ENCODE measurements at places on chromosomes 13 and 19.
A peak's percentile ranks its signal among the peaks of the same experiment; 100 is the strongest.

DNA sequence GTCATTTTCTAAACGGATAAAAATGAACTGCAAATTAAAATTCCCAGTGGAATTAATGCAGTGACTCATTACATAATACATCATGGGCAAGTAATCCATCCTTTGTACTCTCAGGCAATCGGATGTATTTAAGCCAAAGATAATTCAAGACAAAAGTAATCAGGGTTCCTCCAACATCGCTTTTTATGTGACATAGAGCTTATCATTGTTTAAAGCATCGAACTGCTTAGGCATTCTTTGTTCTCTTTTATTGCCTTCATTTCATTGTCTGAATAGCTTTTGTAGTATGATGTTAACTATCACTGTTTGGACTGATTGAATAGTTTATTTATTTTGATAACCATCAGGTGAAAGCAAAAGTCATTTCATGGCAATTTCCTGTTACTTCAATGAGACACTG lies 209.4 kb downstream of the ITGBL1 start:
- no peak for DNase-seq

DNA sequence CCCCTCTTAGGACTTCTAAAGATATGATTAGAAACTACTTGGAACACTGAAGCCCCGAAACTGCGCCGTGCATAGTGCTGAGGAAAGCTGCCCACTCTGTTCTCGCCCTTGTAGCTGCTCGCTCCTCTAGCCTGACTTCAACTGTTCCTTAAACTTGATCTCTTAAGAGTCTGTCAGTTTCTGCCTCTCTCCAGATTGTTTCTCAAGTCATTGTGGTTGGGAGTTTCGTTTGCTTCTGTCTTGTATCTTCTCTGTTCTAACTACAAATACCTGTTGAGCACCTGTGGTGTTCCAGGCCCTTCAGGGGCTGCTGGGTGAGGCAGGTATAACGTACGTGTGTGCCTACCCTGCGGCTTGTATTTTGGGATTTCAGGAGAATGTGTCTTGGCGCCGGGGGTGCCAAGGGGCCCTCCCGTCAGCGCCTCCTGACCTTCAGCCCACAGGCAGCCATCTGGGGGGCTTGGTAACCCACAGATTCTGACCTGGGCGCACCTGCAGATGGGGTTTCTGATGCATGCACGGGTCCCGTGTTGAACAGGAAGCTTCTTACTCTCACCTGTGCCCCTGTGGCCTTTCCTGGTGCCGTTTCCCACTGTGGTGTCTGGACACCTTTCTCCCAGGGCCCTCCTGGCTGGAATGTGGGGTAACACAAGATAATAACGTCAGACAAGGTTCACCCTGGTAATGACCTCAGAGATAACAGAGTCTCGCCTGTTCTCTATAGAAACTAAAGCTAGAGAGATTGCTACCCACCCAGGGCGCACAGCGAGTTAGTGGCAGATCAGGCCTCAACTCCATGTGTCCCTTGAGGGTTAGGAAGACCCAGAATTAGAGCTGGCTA lies 17.2 kb upstream of the DCUN1D2 start:
- DNase-seq, result no peak

- peak; percentile 87 for DNase-seq
Observed at GRCh38 chr13:102729560-102730270, 34.9 kb upstream of the METTL21C start.

DNA sequence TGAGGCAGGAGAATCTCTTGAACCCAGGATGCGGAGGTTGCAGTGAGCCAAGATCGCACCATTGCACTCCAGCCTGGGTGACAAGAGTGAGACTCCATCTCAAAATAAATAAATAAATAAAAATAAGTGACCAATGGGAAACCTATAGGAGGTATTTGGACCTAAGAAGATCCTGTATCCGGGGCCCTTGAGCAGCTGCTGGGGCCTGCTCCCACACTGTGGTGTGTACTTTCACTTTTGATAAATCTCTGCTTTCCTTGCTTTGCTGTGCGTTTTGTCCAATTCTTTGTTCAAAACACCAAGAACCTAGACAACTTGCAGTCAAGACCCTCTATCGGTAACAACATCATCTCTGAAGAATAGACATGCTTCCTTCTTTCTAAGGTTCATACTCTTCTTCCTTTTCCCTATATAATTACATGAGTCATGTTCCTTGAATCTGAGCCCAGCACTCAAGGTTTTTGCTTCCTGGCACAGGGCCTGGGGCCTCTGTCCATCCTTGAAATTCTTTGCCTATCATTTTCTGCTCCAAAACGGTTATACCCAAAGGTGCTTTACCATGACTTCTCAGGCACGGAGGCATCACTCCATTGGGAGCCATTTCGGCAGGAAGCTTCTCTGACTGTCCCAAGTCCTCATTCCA lies 14.2 kb upstream of the PNMA8C start:
- DNase-seq, result peak; percentile 79

DNA sequence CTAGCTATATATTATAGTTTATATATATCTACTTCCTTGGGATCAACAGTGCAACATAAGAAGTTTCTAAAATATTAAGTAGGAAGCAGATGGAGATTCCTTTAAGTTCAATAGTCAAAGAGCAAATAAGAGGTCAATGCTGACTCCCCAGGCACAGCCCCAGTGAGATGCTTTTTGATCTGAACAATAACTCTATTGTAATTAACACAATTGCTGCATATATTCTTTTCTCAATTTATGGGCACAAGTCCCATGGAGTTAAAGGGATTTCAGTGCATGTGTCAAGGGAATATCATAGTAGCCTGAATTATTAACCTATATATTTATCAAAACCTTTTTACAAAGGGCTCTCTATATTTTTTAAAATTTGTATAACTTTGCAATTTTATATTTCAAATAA lies 180.8 kb downstream of the SPRY2 start:
- DNase-seq, result no peak

DNA sequence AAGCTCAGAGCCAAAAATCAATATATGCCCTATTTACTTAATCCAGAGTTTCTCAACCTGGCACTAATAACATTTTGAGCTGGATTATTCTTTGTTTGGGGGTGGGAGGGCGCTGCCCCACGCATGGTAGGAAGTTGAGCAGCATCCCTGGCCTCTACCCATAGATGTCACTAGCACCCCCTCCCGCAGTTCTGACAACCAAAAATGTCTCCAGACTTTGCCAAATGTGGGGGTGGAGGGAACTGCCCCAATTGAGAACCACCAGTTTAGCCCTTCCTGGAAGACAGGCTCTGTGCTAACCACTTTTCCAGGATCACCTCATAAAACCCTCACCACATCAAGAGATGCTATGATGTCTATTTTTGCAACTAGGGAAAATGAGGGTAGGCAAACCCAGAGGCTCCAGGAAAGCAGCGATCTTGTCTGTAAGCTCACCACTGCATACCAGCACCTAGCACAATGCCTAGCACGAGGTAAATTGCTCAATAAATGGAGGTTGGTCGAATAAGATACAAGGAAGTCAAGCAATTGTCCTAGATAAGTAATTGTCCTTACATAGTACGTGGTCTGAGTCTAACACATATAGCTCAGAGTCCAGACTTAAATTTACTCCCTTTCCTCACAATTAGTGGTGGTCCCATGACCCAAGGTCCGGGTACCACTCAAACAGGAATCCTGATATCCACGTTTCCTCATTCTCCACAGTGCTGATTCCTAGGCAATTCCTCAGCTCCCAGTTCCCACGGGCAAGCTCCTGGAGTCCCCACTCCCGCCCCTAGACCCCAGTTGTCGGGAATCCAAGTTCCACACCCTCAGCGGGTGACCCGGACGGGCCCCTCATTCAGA lies 892 bp downstream of the TRIR start:
- DNase-seq, result peak; percentile 56

DNA sequence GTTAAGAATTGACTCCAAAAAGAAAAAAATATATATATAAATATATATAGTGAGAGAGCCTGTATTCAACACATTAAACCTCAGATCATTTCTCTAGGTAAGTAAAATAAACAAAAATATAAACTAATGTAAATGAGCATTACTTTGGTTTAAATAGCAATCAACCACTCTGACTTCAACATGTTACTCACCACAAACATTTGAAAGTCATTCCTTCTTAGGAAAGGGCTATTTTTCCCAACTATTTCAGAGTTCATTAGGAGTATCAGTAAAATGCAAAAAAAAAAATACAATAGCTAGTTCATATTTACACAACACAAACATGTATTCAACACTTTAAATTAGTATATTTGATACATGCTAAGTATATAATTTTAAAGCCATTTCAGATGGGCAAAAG lies 40.5 kb downstream of the KLF12 start:
- no peak for DNase-seq

DNA sequence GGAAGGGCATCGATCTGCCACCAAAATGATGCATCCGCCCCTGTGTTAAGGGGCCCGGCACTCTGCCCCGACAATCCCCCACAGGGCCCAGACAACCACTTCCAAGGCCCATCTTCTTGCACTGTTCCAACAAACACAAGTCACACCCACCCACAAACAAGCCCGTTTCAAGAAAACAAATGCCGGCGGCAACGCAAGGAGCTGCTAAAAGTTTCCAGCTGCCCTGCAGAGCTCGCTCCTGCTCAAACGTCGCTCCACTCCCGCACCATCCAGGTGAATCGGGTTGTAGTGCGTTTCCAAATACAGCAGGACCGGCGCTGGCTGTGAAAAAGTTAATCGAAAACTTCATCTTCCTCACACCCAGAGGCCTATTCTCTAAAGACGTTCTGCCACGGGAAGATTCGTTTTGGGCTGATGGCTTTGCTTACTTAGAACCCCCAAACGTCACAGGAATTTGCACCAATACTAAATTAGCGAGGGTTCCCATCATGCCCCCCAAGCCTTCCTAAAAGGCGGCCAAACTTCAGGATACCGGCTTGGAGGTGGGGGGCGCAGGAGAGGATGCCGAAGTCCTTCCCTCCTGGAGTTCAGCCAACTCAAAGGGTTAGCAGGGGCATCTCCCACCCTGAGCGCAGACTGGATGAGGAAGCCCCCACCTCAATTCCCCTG lies 107.4 kb upstream of the DOCK9 start:
- DNase-seq, result no peak

DNA sequence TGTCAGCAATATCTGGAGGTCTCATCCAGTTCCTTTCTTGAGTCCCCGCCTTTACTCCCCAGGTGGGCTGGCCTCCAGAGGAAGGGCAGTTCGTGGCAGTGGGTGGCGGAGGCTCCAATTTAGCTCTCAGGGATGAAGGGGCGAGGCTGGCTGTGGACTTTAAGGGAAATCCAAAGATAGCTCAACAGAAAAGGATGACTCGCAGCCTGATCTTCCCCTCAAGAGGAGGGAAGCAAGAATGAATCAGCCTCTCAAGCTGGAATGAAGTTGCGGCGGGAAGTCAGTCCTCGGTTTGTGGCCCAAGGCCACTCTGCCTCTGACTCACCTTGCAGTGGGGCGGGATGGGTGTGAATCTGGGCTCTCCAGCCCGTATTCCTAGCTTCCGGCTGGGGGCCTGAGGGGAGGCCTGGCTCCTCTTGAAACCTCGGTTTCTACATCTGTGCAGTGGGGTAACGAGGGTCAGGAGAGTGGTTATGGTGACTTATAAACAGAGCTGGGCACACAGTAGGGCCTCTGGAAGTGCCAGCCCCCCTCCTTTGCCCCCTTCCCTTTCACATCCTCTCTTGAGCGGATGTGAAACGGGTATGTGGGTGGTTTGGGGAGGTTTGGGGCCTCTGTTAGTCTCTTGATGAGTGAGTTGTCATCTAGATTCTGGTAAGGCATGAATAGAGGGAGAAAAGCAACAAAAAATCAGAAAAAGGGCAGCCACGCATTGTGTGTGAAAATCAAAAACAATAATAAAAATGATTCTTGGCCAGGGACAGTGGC lies 10.5 kb upstream of the SMG9 start:
- DNase-seq, result peak; percentile 98

GRCh38 chr13:78227709-78228108 lies 309.1 kb upstream of the EDNRB start:
- no peak for DNase-seq

DNA sequence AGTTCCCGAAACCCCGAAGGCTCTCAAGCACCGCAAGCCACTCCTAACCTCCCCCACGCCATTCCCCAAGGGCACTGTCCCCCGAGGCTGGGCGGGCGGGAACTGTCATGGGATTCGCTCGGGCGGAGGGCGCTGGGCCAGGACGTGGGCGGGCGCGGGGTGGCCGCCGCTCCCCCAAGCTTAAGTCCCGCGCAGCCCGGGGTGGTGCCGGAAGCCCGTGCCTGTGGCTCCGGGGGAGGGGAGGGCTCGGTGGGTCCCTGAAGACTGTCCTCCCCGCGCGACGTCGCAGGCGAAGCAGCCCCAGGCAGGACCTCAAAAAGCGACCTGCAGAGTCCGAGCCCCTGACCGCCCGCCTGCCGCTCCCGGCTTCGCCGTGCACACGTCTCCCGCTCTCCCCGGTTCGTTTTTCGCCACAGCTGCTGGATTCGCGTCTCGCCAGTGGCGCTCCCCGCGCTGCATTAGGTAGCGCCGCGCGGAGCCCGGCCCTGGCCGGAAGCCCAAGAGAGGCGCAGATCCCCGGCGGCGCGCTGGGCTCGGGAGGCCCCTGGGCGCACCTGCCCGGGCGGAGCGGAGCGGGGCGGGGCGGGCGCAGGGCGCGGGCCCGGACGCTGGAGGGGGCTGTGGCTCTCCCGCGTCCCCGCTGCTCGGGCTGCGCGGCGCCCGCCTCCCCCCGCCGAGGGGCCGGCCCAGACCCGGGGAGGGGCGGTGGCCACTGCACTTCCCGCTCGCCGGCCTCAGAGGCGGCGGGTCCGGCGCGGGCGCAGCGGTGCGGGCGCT lies at the start of gene FARP1:
FARP1 (plus strand) TSS at position 715 of the 777 bp plus-strand sequence. CDS start 70,149 bp downstream, outside the sequence.
- peak; percentile 70 for DNase-seq

DNA sequence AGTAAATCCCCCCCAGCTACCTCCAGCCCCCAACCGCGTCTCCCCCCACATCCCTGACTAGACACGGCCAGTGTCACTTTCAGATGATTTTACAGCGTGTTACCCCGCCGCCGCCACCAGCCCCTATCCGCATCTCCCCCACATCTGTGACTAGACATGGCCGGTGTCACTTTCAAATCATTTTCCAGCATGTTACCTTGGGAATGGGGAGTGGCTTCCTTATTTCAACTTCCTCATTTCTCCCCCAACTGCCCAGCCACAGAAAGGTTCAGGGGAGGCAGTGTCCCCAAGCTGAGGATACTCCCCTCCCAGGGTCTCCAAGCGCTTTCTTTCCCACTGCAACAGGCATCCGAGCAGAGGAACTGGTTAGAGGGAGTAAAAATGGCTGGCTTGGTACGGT lies 18.4 kb downstream of the ADGRL1 start:
- DNase-seq, result no peak

- DNase-seq, result no peak
Observed at GRCh38 chr19:2761309-2761677, 21.5 kb upstream of the SLC39A3 start.

DNA sequence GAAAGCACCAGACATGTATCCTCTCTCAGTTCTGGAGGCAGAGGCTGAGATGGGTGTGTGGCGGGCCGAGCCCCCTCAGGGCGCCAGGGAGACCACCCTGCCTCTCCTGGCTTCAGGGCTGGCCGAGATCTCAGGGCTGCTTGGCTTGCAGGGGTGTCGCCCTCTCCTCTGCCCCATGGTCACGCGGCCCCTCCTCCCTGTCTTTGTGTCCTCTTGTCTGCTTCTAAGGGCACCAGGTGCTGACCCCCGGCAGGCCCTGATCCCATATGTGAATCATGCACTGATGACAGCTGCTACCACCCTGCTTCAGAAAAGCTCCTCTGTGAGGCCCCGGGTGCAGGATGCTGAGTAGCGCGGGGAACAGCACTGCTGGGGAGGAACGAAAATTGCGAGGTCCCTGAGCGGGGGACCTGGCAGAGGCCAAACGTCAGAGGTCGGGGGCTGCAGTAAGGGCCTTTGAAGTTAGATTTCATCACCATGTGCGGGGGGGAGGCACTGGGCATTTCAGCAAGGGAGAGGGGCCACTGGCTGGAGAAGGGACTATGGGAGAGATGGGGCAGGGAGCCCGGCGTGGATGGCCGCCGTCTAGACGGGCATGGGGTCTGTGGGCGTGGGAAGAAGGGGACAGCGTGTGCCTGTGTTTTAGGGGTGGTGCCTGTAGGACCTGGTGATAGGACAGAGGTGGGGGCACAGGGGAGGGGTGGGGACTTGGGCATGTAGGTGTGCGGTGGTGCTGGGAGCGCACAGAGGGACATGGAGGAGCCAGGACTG lies 125.2 kb downstream of the KDM4B start:
- no peak for DNase-seq

Measured in iris pigment epithelial cell (primary cell).